Choroid plexus epithelial cell (primary cell): ENCODE measurements at places on chromosomes 3 and 15.

GRCh38 chr15:49084285-49084570 is 38.0 kb upstream of the SECISBP2L start:
- DNase-seq, result no peak

DNA sequence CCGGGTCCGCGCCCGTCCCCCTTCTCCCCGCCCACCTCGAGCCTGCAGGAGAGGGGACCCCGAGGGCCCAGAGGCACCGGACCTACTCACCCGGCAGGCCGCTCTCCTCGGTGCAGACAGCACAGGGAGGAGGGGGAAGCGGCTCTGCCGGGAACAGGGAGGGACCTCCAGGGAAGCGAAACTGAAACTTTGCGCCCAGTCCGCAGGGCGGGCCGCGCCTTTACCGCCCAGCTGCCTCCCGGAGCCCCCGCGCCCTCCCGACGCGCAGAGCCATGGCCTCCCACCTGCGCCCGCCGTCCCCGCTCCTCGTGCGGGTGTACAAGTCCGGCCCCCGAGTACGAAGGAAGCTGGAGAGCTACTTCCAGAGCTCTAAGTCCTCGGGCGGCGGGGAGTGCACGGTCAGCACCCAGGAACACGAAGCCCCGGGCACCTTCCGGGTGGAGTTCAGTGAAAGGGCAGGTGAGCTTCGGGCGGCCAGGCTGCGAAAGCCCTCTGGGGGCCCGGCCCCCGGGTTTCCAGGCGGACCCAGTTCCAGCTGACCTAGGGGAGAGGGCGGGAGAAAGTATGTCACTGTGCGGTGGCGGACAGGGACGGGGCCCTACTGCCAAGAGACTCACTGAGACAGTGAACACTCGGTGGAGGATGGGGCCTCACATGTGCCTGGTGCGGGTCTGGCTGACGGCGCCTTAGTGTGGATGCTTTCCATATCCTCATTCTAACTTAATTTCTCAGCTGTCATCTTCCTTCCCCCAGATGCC is at the start of the genes DTX3L and PARP9:
TSS of gene DTX3L (plus strand) at position 184 of the 758 bp plus-strand sequence. CDS start at position 273, 89 bp downstream.
TSS of gene PARP9 (minus strand) at position 146 of the 758 bp plus-strand sequence. CDS start 4,680 bp downstream, outside the sequence.
- DNase-seq, result peak; percentile 86

DNA sequence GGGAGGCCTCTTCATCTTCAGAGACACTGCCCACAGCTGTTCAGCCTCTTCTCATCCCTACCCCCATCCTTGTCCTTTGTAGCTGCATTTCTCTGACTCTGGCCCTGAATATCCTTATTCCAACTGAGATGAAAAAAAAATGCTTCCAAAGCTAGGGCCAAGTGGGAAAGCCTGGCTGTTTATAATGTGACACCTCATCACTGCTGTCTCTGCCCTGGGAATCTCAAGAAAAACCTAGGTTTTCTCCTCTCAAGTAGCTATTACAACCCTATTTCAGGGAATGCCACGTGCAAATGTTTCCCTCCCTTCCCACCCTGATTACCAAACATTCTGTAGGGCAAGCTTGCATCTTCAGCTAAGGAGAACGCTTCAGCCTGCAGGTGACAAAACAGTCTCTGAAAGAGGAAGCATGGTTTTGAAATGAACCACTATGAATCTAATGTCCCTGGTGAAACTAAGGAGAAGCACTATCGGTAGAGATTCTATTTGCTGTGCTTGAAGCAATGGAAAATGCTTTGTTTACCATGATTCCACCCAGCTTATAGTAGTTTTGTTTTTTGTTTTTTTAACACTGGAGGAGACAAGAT is 65.4 kb downstream of the USF3 start:
- no peak for DNase-seq

GRCh38 chr15:98196371-98196770 is 235.9 kb downstream of the ARRDC4 start:
- no peak for DNase-seq

- DNase-seq, result no peak
Measured at GRCh38 chr3:148235566-148235965, 462.1 kb upstream of the AGTR1 start.

- DNase-seq, result peak; percentile 48
Measured at GRCh38 chr3:100737334-100737733, 28.0 kb downstream of the TFG start.

- peak; percentile 52 for DNase-seq
Measured at GRCh38 chr3:52310861-52311575, 5.1 kb upstream of the DNAH1 start.

- no peak for DNase-seq
Measured at GRCh38 chr3:188529228-188529627, 375.3 kb downstream of the LPP start.

- peak; percentile 80 for DNase-seq
Measured at GRCh38 chr3:42247576-42248027, 18.4 kb downstream of the CCK start.

GRCh38 chr3:144221761-144222160 is 250.1 kb downstream of the DIPK2A start:
- DNase-seq, result no peak

DNA sequence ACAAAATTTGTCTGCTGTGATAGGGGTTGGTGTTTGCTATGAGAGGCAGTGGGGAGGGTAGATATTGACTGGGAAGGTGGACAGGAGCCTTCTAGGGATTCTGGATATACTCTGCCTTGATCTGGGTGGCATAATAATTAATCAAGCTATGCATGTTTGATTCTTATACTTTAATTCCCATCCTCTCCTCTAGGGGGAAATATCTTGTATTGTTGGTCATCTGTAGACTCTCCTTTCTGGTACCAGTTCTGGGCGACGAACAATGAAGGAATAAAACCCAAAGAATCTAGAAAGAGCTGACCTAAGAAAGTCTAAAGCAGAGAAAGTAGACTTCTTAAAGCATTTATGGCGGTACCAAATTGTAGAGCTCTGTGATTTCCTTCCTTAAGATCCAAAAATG is 198.2 kb upstream of the STRIT1 start:
- no peak for DNase-seq

- peak; percentile 33 for DNase-seq
Measured at GRCh38 chr3:70000028-70000410, 486 bp downstream of the SAMMSON start.

GRCh38 chr3:130323503-130323902 is 22.0 kb upstream of the COL6A5 start:
- no peak for DNase-seq

DNA sequence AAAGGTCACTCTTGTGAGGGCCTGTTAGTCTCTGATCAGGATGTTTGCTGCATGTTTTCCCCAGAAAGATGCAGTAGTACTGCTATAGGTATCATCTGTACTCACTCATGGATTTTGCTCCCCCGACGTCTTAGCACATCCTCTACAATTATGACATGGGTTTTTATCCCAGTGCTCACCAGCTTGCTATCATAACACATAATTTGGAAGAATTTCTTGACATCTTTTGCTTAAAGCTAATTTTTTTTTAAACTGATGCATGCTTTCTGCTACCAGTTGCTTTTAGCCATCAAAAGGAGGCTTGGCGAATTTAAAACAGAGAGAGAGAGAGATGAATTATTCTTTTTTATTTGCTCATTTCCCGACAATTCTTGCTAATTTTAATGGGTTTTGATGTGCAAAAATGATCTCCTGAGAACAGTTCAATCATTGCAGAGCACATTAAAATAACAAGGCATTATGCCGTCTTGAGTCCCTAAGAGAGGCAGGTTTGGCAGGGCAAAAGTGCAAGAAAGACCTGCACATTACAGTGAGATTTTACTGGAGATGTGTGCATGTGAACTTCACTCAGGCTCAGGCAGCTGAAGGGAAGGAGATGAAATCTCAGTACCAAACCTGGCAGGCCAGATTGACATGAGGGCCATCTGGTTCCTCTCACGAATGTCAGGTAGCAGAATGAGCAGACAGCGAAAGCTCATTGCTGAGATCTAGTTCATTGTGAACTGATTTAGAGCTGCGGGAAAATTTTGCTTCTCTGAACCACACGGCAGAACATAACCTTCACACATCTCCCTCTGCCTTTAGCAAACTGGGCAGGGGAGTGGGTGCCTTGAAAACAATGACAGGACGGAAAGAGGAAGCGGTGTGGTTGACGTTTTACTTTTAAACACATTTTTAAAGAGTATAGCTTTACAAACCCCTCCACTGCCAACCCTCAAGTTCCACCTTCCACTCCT is 25.9 kb upstream of the GOLGA8B start:
- DNase-seq, result no peak

- DNase-seq, result no peak
Measured at GRCh38 chr3:195162033-195162669, 108.8 kb downstream of the XXYLT1 start.

DNA sequence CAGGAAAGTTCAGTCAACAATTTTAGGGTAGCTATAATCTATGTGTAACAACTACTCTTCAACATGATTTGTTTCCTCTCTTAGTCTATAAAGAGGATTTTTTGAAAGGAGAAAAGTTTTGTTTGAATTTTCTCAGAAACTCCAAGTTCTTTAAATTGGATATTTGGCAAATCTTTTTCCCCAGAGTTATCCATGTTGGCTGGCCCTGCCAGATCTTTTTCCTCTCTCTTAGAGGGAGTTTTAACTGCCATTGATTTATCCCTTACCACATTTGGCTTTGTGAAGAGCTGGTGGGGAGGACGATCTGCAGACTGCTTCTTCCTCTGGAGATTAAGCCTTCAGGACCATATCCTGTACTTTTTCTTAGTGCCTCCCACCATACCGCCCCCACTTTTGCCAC is 64.9 kb upstream of the ROPN1 start:
- DNase-seq, result no peak

GRCh38 chr15:75583701-75584100 is 4.6 kb upstream of the PTPN9 start:
- no peak for DNase-seq

DNA sequence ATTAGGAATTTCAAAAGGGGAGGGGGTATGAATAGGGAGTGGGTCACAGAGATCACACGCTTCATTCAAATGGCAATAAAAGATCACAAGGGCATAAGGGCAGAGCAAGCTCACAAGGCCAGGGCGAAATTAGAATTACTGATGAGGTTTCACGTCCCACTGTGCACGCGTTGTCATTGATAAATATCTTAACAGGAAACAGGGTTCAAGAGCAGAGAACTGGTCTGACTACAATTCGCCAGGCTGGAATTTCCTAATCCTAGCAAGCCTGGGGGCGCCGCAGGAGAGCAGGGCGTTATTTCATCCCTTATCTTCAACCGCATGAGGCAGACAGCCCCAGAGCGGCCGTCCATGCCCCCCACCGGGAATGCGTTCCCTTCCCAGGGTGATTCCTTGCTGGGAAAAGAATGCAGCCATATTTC is 18.1 kb upstream of the SMCO1 start:
- DNase-seq, result peak; percentile 45

- DNase-seq, result no peak
Measured at GRCh38 chr3:185760550-185760949, 64.3 kb downstream of the IGF2BP2 start.

DNA sequence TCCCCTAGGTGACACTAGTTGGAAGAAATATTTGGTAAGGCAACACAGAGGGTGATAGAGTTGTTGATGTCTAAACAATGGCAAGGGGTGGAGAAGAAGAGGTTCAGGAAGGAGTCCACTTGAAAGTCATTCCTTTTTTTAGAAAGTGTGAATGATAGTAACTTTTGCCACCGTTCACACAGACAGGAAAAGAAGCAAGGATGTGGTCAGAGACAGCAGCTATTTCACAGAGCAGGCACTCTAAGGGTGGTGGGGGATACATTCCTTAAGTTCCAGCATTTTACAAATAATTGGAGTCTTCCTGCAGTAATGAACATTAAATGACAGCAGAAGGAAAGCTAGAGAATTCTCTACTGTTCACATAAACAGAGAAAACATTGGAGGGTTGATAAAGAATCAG is 75.4 kb upstream of the ZNF385D start:
- DNase-seq, result peak; percentile 55

DNA sequence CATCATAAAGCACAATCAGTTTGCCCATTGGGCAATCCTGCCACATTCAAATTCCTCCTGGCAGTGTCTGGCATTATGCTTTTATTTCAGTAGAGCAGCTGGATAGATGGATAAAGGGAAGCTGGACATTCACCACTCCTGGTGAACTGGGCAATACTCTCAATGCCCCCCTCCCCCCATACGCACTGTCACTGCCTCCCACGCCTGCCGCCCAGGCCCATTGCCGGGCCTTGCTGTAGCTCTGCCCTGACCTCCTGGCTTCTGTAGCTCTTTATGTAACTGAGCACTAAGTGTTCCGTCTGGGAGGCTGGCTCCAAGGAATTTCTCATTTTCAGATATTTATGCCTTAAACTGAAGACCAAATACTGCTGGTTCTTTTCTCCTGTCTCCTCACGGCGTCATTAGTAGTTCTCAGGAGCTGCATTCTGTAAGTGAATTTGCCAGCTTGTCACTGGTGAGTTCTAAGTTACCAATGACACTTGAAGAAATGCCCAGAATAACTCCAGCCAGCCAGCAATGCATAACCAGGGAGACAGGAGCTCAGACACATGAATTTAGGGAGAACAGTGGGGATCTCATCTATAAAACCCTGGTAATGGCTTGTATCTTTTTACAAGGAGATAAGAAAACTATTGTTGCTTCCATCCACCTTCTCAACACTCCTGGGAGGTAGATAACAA is 25.5 kb upstream of the RASGRF1 start:
- DNase-seq, result no peak

- no peak for DNase-seq
Measured at GRCh38 chr3:19392150-19392549, 243.8 kb downstream of the KCNH8 start.

DNA sequence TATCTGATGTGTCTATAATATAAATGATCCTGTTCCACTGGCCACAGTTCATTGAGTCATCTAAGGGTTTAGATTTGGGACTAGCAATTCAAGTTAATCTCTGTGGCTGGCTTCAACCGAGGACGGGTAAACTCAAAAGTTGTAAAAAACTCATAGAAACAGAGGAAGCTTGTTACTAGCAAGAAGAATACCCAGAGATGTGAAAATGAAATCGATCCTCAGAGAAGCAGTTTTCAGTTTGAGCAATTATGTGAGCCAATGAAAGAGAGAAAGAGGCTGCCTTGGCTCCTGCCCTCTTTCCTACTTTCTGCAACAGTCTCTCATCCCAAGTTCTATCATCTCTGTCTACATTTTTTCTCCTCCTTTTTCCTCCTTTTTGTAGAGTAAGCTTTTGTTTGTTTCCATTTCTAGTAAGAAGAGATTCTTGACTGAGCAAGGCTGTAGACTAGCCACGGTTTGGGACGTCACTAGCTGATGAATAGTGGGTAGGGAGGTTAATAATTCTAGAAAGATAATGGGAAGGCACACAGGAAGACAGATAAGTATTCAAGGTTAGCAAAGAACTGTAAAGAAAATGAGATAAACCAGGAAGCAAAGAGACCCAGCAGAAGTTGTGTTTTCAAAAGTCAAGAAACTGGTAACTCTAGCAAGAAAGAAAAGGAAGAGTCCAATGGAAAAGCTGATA is 298.9 kb upstream of the NR2F2 start:
- DNase-seq, result no peak

- DNase-seq, result no peak
Measured at GRCh38 chr15:101310508-101310907, 15.5 kb upstream of the SNRPA1 start.

GRCh38 chr3:187618722-187619121 is 51.5 kb downstream of the SST start:
- DNase-seq, result no peak

GRCh38 chr15:29516929-29517328 is 247.3 kb upstream of the NSMCE3 start:
- no peak for DNase-seq

- DNase-seq, result no peak
Measured at GRCh38 chr3:65019443-65020055, 331.7 kb upstream of the ADAMTS9 start.

- DNase-seq, result no peak
Measured at GRCh38 chr3:172275586-172275985, 172.7 kb downstream of the GHSR start.

GRCh38 chr15:92082006-92082843 is 228.7 kb downstream of the SLCO3A1 start:
- DNase-seq, result peak; percentile 68

GRCh38 chr3:176919836-176920765 is 277.2 kb downstream of the TBL1XR1 start:
- peak; percentile 58 for DNase-seq
